ENCODE measurements at places on chromosomes 1 and 21.

DNA sequence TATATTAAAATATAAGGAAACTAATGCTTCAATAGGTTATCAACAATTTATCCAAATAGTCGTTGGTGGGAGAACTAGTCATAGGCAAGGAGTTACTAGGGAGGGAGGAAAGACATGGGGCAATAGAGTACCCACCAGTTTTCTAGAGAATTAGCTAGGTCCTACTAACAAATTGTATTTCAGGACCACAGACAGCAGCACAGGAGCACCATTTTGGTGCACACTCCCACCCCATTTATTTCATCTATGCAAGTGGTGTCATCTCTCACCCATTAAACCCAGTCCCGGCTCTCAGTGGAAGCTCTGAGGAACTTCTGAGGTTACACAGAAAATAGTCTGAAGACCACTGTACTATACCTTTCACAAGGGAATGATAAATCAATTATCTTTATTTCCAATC lies 89.0 kb upstream of the BCAR3 start:
- DNase-seq: no peak

DNA sequence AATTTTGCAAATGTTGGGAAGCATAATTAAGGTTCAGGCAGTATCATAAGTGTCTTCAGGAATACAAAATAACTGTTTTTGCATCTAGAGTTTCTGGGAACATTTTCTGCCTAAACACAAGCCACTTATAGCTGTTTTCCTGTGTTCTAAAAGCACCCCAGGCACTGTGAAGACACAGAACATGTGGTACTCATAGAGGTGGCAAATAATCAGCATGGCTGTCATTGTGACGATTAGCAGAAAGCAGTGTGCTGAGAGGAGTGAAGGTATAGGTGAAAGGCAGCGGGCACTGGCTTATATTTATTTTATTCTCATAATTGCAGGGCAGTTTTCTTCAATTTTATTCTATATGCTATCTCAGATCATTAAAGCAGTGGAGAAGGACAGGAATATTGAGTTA lies 119.6 kb downstream of the LRRC53 start:
- DNase-seq: no peak

DNA sequence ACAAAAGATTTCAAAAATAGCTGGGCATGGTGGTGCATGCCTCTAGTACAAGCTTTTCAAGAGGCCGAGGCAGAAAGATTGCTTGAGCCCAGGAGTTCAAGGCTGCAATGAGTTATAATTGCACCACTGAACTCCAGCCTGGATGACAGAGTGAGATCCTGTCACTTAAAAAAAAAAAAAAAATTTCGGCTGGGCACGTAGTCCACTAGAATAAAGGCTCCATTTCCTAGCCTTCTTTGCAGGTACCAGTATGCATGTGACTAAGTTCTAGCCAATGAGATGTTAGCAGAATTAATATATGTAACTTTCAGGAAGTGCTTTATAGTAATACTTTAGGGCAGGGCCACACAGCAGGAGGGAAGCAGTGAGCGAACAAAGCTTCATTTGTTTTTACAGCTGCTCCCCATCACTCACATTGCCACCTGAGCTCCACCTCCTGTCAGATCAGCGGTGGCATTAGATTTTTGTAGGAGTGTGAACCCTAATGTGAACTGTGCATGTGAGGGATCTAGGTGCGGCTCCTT lies 28.8 kb upstream of the SYDE2 start:
- DNase-seq: no peak

DNA sequence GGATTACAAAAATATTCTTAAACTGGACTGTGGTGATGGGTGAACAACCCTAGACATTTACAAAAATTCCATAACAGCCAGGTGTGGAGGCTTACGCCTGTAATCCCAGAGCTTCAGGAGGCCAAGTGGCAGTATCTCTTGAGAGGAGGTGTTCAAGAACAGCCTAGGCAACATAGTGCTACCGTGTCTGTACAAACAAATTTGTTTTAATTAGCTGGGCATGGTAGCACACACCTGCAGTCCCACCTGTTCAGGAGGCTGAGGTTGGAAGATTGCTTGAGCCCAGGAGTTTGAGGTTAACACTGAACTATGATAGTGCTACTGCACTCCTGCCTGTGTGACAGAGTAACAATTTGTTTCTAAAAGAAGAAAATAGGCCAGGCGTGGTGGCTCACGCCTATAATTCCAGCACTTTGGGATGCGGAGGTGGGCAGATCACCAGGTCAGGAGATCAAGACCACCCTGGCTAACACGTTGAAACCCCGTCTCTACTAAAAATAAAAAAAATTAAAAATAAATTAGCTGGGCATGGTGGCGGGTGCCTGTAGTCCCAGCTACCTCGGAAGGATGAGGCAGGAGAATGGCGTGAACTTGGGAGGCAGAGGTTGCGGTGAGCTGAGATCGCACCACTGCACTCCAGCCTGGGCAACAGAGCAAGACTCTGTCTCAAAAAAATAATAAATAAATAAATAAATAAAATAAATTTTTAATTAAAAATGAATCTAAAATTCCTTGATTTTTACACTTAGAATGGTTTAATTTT lies 37.1 kb downstream of the ARID4B start:
- no peak for DNase-seq

GRCh38 chr1:35269201-35269988 lies 886 bp downstream of the ZMYM4 start:
- DNase-seq: no peak

DNA sequence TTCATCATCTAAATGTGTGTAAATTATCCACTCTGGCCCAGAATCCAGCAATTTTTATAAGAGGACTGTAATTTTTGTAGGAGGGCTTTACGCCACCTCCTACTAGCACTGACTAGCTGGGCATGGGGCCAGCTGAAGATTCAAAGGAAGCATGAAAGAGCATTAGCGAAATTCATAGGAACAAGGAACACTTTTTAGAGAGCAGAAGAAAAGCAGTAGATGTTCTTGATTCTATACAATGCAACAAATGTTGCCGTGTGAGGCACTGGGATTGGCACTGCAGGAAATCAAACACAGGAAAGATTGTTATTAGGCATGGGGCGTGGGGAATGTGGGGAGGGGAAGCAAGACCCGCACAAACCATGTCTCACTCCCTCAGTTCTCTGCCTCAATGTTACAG lies 58.4 kb upstream of the PARP1 start:
- no peak for DNase-seq

GRCh38 chr1:207868251-207868773 lies 42.6 kb downstream of the CD34 start:
- no peak for DNase-seq

- peak; percentile 49 for DNase-seq
Observed at GRCh38 chr1:153344718-153345025, 4.0 kb downstream of the PGLYRP4 start.

DNA sequence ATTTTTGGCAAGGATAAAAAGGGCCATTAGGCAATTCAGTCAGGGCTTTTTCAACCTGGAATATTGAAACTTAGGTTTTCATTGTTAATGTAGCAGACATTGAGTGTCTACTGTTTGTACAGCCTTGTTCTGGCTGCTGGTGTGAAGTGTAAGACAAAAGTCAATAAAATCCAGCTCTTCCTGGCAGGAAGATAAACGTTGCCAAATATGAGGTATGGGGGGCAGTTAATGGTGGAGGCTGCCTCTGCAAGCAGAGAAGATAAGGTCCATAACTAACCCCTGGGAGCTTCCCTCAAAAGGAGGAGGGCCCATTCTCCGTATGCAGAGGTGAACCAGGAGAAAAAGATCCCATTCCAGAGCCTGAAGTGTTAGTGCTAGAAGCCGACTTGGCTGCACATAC lies 19.5 kb upstream of the SHE start:
- DNase-seq: no peak

Measured in SIG-M5 (cell line).